ENCODE measurements at places on chromosomes 1 and 21.

- no peaks in the 10 kb centered on the region for H3K27me3 ChIP-seq
- no peak overlapping the region for H3K27ac ChIP-seq
- peaks cover under 1% of the 10 kb centered on the region for H3K4me1 ChIP-seq
- no peaks in the 10 kb centered on the region for H3K36me3 ChIP-seq
- DNase-seq = no peak
- H3K4me3 ChIP-seq = no peak overlapping the region
Measured at GRCh38 chr21:45965084-45965809, 16.3 kb upstream of the COL6A1 start.

DNA sequence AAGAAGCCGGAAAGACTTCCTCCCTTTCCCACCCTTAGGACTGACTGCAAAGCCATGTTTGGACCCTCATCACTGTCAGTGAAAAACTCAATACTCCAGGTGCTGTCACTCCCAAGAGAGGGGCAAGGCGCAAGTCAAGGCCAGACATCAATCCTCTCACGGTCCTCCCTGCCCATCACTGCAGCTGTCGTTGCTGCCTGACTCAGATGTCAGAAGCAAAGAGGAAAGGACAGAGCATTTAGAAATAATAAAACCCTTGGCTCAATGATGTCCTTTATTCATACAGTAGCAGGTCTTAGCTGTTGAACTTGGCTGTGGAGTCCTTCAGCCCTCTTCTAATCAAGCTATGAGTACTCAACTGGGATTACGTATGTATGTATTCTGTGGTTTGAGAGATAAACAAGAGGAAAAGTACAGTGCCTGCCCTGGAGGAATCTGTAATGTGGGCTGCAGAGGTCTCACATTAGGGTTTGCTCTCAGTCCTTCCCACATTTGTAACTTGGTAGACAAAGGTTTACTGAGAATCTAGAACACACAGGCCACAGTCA lies 13.5 kb downstream of the SUSD4 start:
- H3K27ac ChIP-seq = no peak overlapping the region
- H3K4me3 ChIP-seq = no peak overlapping the region
- H3K4me1 ChIP-seq = peaks cover under 1% of the 10 kb centered on the region
- H3K36me3 ChIP-seq = no peaks in the 10 kb centered on the region
- DNase-seq = no peak
- H3K27me3 ChIP-seq = no peaks in the 10 kb centered on the region

DNA sequence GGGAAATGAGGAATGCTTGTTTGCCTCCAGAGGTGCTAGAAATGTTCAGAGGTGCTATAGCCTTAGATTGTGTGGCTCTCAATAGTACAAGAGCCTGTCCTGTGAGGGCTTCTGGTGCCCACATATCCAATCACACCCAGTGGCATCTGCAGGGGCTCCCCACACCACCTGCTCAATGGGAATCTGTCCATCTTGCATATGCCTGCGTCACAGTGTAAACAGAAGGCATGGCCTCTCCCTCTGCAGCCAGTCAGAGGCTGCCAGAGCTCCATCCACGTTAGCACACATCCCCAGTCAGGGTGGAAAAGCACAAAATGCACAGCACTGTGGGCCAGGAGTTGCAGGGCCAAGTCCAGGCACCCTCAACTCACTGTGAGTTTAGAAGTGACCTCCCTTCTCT lies 113.6 kb upstream of the GRIK3 start:
- H3K36me3 ChIP-seq = no peaks in the 10 kb centered on the region
- DNase-seq = no peak
- H3K4me3 ChIP-seq = no peak overlapping the region
- no peak overlapping the region for H3K27ac ChIP-seq
- no peaks in the 10 kb centered on the region for H3K27me3 ChIP-seq

GRCh38 chr1:84330125-84330984 lies 28.8 kb downstream of the SAMD13 start:
- no peaks in the 10 kb centered on the region for H3K27me3 ChIP-seq
- no peak overlapping the region for H3K4me3 ChIP-seq
- H3K4me1 ChIP-seq = peaks cover 15% of the 10 kb centered on the region
- DNase-seq = no peak
- H3K36me3 ChIP-seq = no peaks in the 10 kb centered on the region

GRCh38 chr21:45972353-45972715 lies 9.2 kb upstream of the COL6A1 start:
- peaks cover 31% of the 10 kb centered on the region for H3K4me1 ChIP-seq
- H3K4me3 ChIP-seq = no peak overlapping the region

GRCh38 chr1:84000196-84000885 lies 1.4 kb upstream of the TTLL7 start:
- no peak for DNase-seq
- peaks cover 15% of the 10 kb centered on the region for H3K4me1 ChIP-seq
- H3K27me3 ChIP-seq = no peaks in the 10 kb centered on the region
- no peaks in the 10 kb centered on the region for H3K36me3 ChIP-seq
- no peak overlapping the region for H3K27ac ChIP-seq

DNA sequence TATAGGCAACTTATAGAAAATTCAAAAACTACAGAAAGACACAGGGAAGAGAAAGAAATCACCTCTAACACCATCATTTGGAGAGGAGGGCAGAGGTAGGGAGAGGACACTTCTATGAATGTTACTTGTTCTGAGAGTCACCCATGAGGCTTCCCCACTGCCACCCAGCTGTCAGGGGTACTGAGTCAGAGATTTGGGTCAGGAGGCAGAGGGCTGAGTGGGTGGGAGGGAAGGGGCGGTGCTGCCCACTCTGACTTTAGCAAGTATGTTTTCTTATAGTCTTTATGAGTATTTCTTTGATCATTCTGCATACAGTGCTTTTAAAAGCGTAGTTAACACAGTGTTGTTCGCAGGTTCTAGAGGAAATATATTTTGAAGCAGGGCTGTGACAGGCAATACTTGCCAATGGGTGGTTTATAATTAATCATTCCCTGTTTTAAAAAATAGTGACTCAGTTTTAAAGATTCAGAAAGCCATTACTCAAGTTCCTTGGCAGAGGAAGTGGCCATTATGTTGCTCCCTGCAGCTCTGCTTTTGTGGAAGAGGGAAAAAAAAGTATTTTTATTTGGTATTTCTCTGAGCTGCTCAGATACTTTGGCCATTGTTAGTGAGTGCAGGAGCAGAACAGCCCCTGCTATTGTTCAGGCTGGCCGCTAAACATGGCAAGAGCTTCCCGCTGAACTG lies 18.3 kb downstream of the IL6R start:
- H3K36me3 ChIP-seq = no peaks in the 10 kb centered on the region
- H3K4me1 ChIP-seq = peaks cover 83% of the 10 kb centered on the region
- H3K27me3 ChIP-seq = no peaks in the 10 kb centered on the region

Data from body of pancreas (tissue), 4 donors.